ENCODE measurements at places on chromosomes 3 and 15. TPM values are rescaled to one million over a fixed set of nuclear protein-coding genes. Genes with fewer than 3 reads are reported as not detected.

DNA sequence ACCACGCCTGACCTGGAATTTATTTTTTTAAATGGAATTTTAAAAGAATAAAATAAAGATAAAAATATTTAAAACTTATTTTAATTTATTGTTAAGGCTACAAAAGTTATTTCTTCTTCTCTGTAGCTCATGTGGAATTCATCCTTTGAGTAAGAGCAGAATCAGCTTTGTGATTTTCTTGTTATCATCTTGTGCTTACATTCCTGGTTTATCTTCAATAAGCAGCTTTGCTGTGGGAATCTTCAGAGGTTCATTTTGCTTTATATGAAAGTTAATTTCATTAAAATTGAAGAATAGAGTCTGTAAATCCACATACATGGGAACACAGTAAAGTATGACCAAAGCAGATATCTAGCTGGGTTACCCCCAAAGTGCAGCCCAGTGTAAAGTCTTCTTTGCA lies 35.4 kb upstream of the ARL8B start:
- no peak overlapping the region for H3K4me3 ChIP-seq
- no peak for DNase-seq
- H3K27me3 ChIP-seq: peaks cover 7% of the 10 kb centered on the region
- H3K27ac ChIP-seq: no peak overlapping the region

- peak overlapping the region; percentile 19 for H3K27ac ChIP-seq
- peaks cover 82% of the 10 kb centered on the region for H3K36me3 ChIP-seq
- H3K4me1 ChIP-seq: peaks cover 72% of the 10 kb centered on the region
- no peak for DNase-seq
These were observed 22.1 kb downstream of the SATB1 start for GRCh38 chr3:18403061-18403460.

DNA sequence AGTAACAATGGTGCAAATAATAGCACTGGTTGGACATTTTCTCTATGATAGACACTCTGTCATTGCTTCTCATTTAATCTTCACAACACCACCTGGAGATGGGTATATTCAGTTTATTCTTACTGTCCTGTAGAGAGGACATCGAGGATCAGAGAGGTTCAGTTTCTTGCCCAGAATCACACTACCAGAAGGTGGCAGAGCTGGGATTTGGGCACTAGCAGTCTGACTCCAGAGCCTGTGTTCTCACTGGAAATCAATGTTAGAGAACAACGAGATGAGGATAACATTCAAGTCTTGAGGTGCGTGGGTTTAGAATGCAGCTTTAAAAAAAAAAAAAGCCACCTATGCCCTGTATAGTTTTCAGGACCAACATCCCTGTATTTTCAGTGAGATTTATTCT lies 127.8 kb downstream of the SYNPR start:
- no peak overlapping the region for H3K4me3 ChIP-seq
- no peak for DNase-seq
- H3K4me1 ChIP-seq: no peaks in the 10 kb centered on the region
- H3K27ac ChIP-seq: no peak overlapping the region
- H3K36me3 ChIP-seq: no peaks in the 10 kb centered on the region

GRCh38 chr3:16254916-16255315 lies 9.8 kb downstream of the DPH3 start:
- peak overlapping the region; percentile 54 for H3K27ac ChIP-seq
- H3K27me3 ChIP-seq: no peaks in the 10 kb centered on the region
- peak overlapping the region; percentile 0 for H3K4me3 ChIP-seq
- peak; percentile 26 for DNase-seq

DNA sequence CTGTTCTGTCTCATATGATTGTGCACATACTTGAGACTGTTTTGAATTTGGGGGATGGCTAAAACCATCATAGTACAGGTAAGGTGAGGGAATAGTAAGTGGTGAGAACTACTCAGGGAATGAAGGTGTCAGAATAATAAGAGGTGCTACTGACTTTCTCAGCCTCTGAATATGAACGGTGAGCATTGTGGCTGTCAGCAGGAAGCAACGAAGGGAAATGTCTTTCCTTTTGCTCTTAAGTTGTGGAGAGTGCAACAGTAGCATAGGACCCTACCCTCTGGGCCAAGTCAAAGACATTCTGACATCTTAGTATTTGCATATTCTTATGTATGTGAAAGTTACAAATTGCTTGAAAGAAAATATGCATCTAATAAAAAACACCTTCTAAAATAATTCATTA lies 5.1 kb downstream of the CCR5 start:
- peaks cover 60% of the 10 kb centered on the region for H3K36me3 ChIP-seq
- peaks cover 72% of the 10 kb centered on the region for H3K4me1 ChIP-seq
- peak overlapping the region; percentile 34 for H3K4me3 ChIP-seq
- peak overlapping the region; percentile 33 for H3K27ac ChIP-seq

DNA sequence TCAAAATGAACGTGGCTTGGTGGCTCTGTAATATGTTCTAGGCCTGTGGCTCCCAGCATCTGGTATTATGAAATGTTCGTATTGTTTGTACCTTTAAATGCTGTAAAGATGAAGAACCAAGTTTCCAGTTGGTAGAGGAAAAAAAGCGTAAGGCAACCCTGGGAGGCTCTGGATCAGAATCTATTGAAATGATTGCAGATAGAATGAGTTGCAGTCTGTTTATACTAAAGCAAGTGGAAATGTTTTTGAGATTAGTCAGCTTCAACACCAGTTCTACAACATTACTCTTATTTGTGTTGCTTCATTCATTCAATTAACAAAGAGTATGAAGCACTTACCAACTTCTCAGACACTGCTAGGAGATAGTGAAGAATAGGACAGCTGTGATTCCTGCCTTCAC lies 5.3 kb downstream of the ARL6IP5 start:
- peaks cover 67% of the 10 kb centered on the region for H3K4me1 ChIP-seq
- DNase-seq: no peak
- H3K36me3 ChIP-seq: peaks cover 76% of the 10 kb centered on the region
- no peaks in the 10 kb centered on the region for H3K27me3 ChIP-seq

DNA sequence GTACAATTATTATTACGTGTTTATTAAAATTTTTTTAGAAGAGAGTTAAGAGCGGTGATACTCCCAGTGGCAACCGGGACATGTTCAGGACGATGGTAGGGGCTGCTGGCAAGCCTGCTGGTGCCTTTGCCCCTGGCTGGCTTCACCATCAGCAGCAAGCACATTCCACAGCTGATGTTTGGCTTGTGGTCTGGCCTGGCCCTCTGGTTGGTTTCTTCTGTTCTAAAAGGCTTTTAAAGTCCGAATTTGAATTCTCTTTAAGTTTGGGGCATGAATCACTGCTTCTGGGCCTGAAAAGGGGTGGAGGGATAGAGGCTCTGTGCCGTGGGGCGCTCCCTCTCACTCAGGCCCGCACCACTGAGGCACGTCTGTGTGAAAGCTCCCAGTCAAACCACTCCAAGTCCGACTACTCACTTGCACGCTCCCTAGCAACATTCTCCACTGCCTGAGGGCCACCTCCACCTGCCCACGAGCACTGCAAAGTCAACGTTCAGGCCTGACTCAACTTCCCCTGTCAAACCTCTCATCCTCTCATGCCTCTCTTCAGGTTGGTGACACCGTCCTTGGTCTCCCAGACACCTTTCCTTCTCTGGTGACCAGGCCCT lies 10.1 kb downstream of the ITGA11 start:
- no peak overlapping the region for H3K4me3 ChIP-seq
- no peaks in the 10 kb centered on the region for H3K27me3 ChIP-seq
- H3K36me3 ChIP-seq: no peaks in the 10 kb centered on the region
- DNase-seq: no peak
- no peak overlapping the region for H3K27ac ChIP-seq
- no peaks in the 10 kb centered on the region for H3K4me1 ChIP-seq

- peaks cover 9% of the 10 kb centered on the region for H3K4me1 ChIP-seq
- no peak for DNase-seq
- H3K36me3 ChIP-seq: peaks cover 18% of the 10 kb centered on the region
These were observed 35.6 kb upstream of the MUC13 start for GRCh38 chr3:124969963-124970722.

GRCh38 chr15:39313467-39313866 lies 267.4 kb upstream of the THBS1 start:
- no peaks in the 10 kb centered on the region for H3K36me3 ChIP-seq
- H3K27ac ChIP-seq: no peak overlapping the region
- H3K4me3 ChIP-seq: no peak overlapping the region

- H3K36me3 ChIP-seq: peaks cover 32% of the 10 kb centered on the region
- DNase-seq: no peak
- no peaks in the 10 kb centered on the region for H3K27me3 ChIP-seq
- H3K4me1 ChIP-seq: peaks cover 2% of the 10 kb centered on the region
These were observed 79.7 kb upstream of the FLNB start for GRCh38 chr3:57928511-57928910.

DNA sequence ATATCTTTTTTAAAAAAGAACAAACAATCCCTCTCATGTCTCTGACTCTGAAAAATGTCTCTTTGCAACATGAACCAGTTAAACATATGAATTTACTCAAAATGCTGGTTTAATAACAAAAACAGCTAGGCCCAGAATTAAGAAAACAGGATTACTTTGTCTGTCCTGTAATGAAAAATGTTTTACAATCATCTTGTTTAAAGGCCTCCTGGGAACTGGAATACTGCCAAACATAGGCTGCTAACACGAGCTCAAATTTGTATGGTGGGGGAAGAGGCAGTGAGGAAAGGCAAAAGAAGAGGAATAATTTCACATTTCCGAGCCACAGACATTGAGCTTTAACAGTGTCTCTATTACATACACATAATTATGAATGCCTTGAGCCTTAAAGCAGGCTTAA lies 61.7 kb upstream of the PPIB start:
- DNase-seq: no peak
- H3K27ac ChIP-seq: no peak overlapping the region
- H3K4me1 ChIP-seq: peaks cover 17% of the 10 kb centered on the region
- no peaks in the 10 kb centered on the region for H3K27me3 ChIP-seq

DNA sequence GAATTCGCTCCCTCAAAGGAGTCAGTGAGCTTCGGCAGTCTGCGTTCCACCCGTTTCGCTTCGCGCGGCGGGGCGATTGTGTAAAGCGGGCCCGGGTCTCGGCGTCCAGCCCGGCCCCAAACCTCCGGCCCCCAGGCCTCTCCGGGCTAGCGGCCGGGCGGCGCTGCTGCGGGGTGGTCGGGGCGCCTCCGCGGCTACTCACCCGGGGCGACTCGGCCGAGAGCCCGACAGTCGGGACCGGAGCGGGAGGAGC lies 412 bp downstream of the CHDH start:
- peaks cover 14% of the 10 kb centered on the region for H3K4me1 ChIP-seq
- no peak for DNase-seq
- no peak overlapping the region for H3K27ac ChIP-seq
- peaks cover 4% of the 10 kb centered on the region for H3K36me3 ChIP-seq
- H3K4me3 ChIP-seq: peak overlapping the region; percentile 72
- peaks cover 56% of the 10 kb centered on the region for H3K27me3 ChIP-seq

GRCh38 chr3:153215966-153216365 lies 53.9 kb downstream of the RAP2B start:
- H3K27ac ChIP-seq: no peak overlapping the region
- DNase-seq: no peak
- no peak overlapping the region for H3K4me3 ChIP-seq
- H3K27me3 ChIP-seq: no peaks in the 10 kb centered on the region
- peaks cover 50% of the 10 kb centered on the region for H3K4me1 ChIP-seq
- H3K36me3 ChIP-seq: peaks cover 19% of the 10 kb centered on the region

- H3K4me3 ChIP-seq: peak overlapping the region; percentile 22
- H3K4me1 ChIP-seq: peaks cover 64% of the 10 kb centered on the region
- no peak for DNase-seq
- H3K27me3 ChIP-seq: no peaks in the 10 kb centered on the region
- peak overlapping the region; percentile 61 for H3K27ac ChIP-seq
These were observed 3.5 kb downstream of the TKT start for GRCh38 chr3:53252096-53252946.

DNA sequence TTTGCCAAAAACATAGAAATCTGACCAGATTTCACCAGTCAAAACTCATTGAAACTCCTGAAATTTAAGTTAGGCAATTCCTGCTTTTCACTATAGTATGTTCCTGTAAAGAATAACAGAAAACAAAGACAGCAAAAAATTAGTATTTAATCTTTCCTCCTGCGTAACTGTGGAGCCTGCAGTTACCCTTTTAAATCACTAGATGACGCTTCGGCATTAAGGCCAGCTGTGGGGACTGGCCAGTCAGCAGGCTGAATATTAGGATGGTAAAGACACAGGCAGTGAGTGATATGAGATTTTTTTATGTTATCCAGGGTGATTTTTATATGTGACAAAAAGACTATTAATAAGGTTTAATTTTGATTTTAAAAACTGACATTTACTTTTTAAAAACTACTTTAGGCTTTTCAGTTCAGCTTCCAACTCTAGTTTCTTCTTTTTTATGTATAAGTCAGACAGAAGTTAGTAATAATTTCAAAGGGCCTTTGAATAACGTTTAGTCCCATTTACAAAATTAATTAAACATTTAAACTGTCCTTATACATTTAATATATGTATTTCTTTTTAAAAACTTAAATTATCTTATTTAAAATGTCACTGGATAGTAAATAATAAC lies 165.1 kb downstream of the PPM1L start:
- H3K27me3 ChIP-seq: no peaks in the 10 kb centered on the region
- no peak overlapping the region for H3K4me3 ChIP-seq
- no peaks in the 10 kb centered on the region for H3K36me3 ChIP-seq
- H3K27ac ChIP-seq: no peak overlapping the region

GRCh38 chr3:46214751-46215352 lies 6.7 kb upstream of the CCR1 start:
- no peak overlapping the region for H3K27ac ChIP-seq
- H3K27me3 ChIP-seq: peaks cover 20% of the 10 kb centered on the region
- DNase-seq: peak; percentile 43
- peaks cover 18% of the 10 kb centered on the region for H3K4me1 ChIP-seq

GRCh38 chr3:15520185-15520584 lies 1.3 kb downstream of the COLQ start:
- H3K4me1 ChIP-seq: peaks cover 16% of the 10 kb centered on the region
- DNase-seq: no peak
- H3K36me3 ChIP-seq: peaks cover 3% of the 10 kb centered on the region

DNA sequence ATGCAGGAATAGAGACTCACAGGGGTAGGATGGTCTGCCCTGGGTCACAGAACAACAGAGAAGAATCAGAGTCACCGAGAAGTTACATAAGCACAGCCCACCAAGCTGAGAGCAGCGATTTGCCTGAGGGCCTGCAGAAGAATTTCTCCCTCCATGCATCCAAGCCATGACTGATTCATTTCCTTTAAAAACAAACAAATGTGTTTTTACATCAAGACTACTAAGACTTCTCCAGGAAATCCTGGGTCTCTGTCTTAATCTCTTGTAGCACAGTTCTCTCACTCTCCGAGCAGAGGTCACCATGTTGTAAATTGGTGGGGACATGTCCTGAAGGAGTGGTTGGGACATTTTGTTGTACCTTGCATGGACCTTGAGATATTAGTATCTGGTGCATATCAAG lies 159.8 kb downstream of the THSD4 start:
- DNase-seq: no peak
- H3K36me3 ChIP-seq: no peaks in the 10 kb centered on the region
- H3K4me3 ChIP-seq: no peak overlapping the region
- no peaks in the 10 kb centered on the region for H3K4me1 ChIP-seq

GOLGA8G gene
- not detected for total RNA-seq

IGSF11 gene
- total RNA-seq: not detected

FRMD5 gene
- not detected for total RNA-seq

VGLL3 gene
- not detected for total RNA-seq

PPP1R14D gene
- total RNA-seq: not detected

ABI3BP gene
- not detected for total RNA-seq

All from activated CD4-positive, alpha-beta memory T cell treated with anti-CD3 and anti-CD28 coated beads, Interleukin-2, amount 10 ng/mL, durations not matched to agents 7 days and 5 days (primary cell).